ENCODE measurements at places on chromosomes 3 and 15.

DNA sequence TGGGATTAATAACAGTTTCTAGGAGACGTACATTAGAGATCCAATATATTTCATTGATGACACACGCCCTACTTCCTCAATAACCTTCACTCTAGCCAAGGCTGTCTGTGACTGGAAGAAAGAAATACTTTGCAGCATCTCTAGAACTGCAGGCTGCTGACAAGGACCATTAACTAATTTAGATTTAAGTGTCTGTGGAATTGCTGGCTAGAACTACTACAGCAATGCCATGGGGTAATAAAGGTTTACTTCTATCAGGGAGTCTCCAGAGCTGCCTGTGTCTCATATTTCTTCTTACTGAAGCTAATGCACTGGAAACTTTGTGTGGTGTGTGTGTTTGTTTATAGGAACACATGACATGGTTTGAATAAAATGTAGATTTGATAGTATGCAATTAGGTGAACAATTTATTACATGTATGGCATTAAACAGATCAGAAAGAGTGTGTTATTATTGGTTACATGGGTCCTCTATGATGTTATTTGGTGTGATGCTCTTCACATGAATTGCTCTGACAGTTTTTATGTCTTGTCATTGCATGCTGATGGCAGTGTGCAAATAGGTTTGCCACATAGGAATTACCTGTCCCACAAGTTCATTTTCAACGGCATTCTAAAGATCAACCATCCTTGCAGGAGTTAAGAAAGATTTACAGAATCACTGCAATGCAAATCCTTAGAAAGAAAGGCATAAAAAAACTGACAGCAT, 916.2 kb upstream of the CADM2 start:
- DNase-seq, result no peak

DNA sequence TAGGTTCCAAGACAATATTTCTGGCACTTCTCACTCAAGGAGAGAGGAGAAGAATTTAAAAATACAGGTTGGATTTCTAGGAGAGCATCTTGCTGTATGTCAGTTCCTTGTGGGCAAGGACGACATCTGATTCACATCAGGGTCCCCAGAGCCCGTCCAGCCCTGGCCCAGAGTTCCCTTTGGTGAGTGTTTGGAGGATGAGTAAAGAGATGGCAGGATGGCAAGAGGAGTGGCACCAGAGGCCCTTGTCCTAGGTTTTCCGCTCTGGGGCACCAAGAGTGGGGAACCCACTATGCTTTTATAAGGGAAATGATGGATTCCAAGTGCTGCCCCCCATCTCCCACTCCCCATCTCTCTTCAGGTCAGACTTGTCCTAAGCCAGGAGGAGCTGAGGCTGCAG, 181.8 kb downstream of the TBC1D2B start:
- peak; percentile 2 for DNase-seq

DNA sequence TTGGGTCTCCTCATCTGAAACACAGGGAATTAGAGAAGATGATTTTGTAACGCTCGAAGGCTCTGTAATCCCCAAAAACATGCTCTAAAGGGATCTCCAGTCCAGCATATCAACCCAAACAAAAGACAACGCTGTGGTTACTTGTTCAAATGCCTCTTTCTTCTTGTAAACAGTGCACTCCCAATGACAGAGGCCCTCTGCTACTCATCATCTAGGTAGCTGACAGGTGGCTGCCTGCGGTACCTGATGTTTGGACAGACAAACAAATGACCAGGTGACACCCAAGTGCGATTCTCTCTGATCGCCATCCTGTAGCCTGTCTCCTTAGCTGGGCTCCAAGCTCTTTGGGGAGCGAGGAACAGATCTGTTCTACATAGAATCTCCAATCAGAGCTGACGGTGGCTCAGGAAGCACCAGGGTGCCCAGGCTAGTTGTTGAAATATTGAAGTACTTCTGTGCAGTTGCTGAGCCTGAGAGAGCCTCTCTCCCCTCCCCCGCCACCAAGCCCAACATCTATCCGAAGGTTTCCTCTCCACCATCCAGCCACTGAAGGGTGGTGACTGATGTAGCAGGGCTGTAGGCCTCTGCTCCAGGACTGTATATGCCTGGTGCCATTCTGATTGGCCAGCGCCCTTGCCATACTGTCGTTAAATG, 238.7 kb downstream of the XXYLT1 start:
- DNase-seq, result no peak

GRCh38 chr15:41116962-41117252, 827 bp upstream of the INO80 start:
- DNase-seq, result no peak

DNA sequence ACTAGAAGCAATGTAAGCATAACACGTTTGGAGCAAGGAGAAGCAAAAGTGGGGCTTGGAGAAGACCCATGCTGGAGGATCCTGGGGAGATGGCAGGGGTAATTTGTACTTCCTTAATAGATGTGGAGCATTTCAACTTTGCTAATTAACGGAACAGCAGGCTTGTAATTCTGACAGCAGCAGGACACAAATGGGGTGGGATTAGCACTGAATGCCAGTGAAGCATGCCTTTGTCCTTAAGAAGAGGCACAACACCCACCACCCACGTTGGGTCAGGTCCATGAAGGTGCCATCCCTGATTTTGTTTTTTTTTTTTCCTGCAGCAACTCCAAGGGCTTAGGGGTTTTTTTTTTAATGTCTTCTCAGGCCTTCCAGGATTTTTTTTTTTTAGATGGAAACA, 231.9 kb upstream of the ROPN1 start:
- DNase-seq, result no peak

GRCh38 chr3:39809181-39809994, at the start of gene MYRIP:
TSS of gene MYRIP (plus strand) at chr3:39809609. CDS start at chr3:39900817, 91,208 bp downstream.
- DNase-seq, result peak; percentile 68

DNA sequence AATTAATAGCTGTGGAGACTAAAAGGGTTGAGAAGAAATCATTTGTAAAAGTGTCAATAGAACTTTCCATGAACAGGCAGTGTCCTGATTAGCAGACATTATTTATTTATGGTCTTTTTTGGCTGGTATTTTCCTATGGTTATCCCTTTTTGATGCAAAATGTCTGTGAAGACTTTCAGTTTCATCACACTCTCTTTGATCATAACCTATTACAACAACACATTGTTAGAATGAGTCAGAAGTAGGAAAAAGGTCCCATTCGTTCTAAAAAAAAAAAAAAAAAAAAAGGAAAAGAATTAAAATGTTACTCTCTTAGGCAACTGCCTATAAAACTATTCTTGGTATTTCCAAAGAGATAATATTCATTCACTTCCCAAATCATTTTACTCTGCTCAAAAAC, 62.1 kb downstream of the SLC49A4 start:
- no peak for DNase-seq

GRCh38 chr3:41248525-41248924, 49.2 kb downstream of the CTNNB1 start:
- DNase-seq, result no peak

DNA sequence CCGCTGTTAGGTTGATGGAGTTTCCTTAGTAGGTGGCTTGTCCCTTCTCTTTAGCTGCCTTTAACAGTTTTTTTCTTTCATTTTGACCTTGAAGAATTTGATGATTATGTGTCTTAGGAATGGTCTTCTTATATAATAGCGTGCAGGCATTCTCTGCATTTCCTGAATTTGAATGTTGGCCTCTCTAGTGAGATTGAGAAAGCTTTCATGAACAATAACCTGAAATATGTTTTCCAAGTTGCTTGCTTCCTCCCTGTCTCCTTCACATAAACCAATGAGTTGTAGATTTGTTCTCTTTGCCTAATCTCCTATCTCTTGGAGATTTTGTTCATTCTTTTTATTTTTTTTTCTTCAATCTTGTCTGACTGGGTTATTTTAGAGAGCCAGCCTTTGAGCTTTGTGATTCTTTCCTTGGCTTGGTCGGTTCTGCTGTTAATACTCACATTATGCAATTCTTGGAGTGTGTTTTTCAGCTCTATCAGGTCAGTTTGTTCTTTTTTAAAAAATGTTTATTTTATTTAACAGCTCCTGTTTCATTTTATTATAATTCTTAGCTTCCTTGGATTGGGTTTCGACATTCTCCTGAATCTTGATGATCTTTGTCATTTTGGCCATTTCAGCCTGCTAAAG, 627.9 kb downstream of the SI start:
- DNase-seq, result no peak

- DNase-seq, result no peak
These were observed 21.1 kb upstream of the PDE8A start for GRCh38 chr15:84960391-84961113.

- DNase-seq, result no peak
These were observed 21.7 kb downstream of the LRRK1 start for GRCh38 chr15:100940767-100941379.

DNA sequence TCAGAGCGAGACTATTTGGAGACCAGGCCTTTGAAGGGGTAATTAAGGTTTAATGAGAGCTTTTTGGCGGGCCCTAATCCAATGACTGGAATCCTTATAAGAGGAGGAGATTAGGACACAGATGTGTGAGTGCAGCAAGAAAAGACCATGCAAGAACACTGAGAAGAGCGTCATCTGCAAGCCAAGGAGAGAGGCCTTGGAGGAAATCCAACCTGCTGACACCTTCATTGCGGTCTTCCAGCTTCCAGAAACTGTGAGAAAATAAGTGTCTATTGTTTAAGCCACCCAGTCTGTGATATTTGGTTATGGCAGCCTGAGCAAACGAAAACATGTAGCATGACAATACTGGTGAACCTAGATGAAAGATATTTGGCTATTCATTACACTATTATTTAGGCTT, 23.0 kb upstream of the MUSTN1 start:
- no peak for DNase-seq

DNA sequence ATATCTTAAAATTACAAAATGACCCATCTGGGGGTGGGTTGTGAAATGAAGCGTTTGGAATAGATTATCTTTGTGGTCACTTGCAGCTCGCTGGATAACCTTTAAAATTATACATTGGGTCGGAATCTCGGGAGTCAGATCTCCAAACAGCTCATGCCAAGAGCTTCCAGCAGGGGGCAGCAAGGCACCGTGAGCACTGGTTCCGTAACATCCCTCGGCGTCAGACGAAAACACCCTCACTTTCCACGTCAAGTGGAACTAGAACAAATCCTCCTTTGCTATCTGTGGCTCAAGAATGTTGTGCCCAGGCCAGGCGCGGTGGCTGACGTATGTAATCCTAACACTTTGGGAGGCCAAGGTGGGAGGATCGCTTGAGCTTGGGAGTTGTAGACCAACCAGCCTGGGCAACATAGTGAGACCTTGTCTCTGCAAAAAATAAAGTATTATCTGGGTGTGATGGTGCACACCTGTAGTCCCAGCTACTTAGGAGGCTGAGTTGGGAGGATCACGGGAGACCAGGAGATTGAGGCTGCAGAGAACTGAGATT, 31.1 kb downstream of the UMPS start:
- DNase-seq, result peak; percentile 87

GRCh38 chr15:94174399-94174802, 57.0 kb upstream of the MCTP2 start:
- DNase-seq, result no peak

DNA sequence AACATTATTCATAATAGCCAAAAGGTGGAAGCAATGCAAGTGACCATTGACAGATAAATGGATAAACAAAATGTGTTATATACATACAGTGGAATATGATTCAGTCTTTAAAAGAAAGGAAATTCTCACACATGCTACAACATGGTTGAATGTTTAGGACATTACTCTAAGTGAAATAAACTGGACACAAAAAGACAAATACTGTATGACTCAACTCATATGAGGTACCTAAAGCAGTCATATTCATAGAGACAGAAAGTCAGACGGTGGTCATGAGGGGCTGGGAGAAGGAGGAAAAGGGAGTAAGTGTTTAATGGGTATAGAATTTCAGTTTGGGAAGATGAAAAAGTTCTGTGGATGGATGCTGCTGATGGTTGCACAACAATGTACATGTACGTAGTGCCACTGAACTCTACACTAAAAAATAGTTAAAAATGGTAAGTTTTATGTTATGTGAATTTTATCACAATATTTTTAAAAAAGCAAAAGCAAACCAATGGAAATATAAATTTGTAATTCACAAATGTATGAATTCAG, 5.3 kb downstream of the TXNRD3 start:
- no peak for DNase-seq

DNA sequence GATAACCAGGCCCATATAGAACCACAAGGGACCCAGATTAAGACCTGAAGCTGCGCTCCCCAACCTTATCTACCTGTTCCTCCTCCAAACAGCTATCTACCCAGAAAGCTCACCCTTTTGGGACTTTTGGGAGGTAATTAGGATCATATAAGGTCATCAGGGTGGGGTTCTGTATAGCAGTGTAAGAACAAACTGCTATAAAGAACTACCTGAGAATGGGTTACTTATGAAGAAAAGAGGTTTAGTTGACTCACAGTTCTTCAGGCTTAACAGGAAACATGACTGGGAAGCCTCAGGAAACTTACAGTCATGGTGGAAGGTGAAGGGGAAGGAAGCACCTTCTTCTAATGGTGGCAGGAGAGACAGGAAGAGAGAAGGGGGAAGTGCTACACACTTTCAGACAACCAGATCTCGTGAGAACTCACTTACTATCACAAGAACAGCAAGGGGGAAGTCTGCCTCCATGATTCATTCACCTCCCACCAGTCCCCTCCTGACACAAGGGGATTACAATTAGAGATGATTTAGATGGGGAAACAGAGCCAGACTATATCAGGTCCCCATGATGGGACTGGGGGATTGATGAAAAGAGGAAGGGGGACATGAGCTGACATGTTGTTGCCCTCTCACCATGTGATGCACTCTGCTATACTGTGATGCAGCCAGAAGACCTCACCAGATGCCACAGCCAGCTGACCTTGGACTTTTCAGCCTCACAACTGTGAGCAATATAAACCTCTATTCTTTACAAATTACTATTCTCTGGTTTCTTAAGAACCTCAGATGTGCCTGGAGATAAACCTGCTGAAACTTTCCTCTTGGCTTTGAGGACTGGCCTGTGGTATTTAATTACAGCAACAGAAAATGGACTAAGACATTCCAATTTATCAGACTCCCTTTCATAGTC, 15.3 kb upstream of the FMN1 start:
- DNase-seq, result no peak

DNA sequence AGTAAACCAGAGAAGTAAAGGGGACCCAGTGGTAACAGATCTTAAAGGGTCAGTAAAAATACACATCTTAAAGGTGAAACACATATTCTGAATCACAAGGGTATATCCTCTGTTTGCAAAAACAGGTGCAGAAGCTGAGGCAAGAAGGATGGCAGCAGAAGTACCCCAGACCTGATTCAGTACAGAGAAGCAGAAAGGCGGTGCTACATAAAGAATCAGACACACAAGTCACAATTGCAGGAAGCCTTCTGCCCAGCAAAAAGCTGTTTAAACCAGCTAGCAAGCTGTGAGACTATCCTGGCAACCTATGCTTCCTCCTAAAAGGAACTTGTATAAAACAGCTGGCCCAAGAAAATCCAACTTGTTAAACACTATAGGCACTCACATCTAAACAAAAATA, 49.4 kb downstream of the ZNF280D start:
- no peak for DNase-seq

DNA sequence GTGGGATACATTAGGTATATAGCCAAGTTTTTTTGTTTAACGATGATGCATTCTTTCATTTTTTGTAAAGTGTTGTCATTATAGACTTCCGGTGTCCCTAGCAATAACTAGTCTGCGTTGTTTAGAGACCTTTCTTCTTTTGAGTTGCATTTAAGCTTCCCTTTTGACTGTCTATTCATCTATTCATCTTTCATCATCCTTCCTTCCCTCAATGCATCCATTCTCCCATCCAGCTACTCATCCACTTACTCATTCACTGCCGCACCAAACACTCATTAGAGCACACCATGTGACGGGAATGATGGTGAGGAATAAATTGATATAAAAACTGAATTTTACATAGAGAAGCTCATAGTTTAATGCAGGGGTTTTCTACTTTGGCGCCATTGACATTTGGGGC, 32.9 kb downstream of the OR4F15 start:
- no peak for DNase-seq

- no peak for DNase-seq
These were observed 410.6 kb upstream of the THRB start for GRCh38 chr3:24905266-24905665.

GRCh38 chr15:42182328-42182886, 25.7 kb downstream of the VPS39 start:
- no peak for DNase-seq
